ENCODE measurements at places on chromosomes 11 and 22.

DNA sequence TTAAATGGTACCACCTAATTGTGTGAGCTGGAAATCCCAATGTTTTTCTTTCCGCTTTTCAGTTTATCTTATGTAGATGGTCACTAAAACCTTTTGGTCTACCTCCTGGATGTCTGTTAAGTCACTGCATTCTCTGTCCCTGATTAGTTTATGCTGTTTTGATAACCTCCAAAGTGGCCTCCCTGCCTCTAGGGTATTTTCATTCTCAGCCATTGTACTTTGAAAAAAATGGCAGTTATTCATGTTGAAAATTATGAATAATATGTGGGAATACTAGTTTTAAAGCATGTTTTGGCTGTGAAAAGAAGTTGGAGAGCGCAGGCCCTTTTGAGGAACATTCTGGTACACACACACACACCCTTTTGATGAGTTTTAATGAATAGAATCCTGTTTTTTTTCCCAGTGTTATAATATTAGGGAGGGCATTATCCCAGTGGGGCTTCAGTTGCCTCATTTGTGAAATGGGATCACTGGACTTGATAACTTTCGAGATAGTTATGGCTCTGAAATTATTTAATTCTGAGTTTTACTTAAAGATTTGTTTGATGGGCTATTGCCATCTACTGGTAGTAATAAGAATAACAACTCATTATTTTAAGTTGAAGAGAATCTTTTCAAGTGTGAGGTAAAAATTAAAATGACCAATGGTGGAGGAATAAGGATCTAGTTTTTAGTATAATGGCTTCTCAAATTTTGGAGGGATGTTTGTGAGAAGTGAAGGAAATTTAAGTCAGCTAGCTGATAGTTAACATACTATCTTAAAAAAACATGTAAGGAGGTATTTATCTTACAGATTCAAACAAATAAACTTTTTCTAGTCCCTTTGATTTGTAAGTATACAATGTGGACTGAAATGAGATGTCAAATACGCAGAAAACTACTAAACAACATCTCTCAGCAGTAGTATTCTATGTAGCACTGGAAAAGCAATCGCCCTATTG lies 3.9 kb downstream of the FDX1 start:
- peak; percentile 55 for DNase-seq

DNA sequence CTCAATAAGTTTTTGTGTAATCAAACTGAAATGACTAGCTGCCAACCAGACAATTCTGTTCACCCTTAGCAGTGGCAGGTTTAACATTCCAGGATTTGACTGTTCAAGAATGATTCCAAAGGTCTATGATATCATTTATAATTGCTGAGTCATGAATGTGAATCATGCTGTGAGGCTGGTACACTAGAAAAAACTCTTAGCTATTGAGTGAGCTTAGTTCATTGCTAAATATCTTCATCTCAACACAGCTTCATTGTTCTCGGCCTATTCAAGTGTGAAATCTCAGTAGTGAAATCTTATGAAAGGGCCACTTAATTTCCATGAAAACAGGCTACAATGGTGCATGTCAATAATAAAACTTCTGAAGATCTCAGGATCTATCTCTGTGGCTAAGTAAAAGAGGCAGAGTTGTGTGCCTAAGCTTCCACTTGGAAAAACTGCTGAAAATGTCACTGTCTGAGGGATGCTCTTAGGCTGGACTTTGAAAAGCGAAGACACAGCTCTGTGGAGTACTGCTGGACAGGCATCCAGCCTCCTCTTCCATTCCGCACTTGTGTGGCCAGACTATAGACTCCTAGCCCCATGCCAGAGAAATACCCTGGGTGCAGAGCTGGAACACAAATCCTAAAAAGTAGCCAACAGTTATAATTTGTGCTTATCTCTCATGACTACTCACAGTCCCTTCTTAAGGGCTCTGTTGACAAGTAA lies 12.8 kb downstream of the AQP11 start:
- peak; percentile 78 for DNase-seq

- DNase-seq = peak; percentile 42
Measured at GRCh38 chr11:118536726-118537125, 5.7 kb downstream of the TMEM25 start.

- DNase-seq = no peak
Measured at GRCh38 chr22:40875111-40875510, 13.2 kb upstream of the DNAJB7 start.

DNA sequence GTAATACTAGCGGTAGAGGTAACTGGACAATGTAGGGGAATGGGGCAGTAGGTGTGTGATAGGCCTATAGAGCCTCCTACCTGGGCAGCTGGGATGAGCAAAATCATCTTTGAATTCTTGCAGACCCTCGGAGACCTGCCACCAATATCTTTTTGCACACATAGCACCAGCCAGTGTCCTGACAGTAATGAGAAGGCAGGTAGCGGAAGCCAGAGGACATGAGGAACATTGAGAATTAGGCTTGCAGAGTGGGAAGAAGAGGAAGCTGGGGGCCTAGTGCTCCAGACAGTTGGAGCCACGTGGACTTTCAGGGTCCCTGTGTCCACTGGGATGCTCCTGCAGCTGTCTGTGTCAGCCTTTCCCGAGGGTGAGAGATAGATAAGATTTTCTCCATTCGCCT lies 17.2 kb upstream of the SYT13 start:
- DNase-seq = no peak

GRCh38 chr11:132052904-132053303 lies 682.5 kb downstream of the NTM start:
- peak; percentile 39 for DNase-seq

GRCh38 chr11:38278457-38279141 lies 1680.6 kb upstream of the RAG2 start:
- no peak for DNase-seq

DNA sequence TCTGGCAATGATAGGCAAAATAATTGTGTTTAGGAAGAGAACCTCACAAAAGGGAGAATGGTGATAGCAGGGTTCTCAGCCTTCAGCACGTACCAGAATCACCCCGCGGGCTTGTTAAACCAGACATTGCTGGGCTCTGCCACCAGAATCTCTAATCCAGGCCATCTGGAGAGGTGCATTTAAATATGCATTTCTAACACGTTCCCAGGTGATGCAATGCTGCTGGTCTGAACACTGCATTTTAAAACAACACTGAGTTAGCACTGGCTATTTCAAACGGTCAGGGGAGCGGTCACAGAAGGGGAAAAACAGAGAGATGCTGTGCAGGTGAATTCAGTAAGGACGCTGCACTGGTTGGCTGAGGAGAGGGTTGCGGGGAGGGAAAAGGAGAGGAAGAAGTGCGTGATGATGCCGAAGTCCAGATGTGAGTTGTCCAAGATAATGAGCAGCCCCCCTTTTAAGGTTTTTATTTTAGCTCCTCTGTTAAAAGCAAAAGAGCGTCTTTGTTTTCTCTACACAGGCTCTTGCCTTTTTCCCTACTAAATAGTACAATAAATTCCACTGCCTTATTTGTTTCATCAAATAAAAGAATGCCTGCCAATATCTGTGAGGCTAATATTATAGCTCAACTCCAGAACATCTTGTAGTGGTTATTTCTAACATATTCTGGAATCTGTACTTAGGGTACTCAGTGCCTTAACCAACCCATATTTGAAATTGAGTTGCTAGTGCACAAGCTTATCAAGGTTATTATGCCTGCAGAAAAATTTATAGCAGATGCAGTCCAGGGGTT lies 109.6 kb upstream of the POU2AF2 start:
- no peak for DNase-seq

GRCh38 chr11:1449490-1450243 lies 36.9 kb downstream of the MOB2 start:
- no peak for DNase-seq

DNA sequence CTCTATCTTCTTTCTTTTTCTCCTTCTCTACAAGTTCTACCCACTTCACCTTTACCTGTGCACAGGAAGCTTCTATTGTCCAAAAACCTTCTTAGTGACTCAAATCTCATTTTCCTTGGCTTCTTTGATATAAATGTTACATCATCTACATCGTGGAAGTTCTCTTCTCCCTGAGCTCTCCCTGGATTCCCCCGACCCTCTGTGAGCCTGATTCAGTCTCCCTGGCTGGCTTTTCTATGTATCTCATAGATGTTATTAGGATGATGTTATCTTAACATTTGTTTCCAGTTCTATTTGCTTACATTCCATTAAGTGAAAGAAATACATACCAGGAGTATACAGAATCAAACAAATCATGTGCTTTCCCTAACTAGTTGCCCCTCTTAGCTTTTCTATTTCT lies 235.8 kb upstream of the PITPNB start:
- peak; percentile 47 for DNase-seq

DNA sequence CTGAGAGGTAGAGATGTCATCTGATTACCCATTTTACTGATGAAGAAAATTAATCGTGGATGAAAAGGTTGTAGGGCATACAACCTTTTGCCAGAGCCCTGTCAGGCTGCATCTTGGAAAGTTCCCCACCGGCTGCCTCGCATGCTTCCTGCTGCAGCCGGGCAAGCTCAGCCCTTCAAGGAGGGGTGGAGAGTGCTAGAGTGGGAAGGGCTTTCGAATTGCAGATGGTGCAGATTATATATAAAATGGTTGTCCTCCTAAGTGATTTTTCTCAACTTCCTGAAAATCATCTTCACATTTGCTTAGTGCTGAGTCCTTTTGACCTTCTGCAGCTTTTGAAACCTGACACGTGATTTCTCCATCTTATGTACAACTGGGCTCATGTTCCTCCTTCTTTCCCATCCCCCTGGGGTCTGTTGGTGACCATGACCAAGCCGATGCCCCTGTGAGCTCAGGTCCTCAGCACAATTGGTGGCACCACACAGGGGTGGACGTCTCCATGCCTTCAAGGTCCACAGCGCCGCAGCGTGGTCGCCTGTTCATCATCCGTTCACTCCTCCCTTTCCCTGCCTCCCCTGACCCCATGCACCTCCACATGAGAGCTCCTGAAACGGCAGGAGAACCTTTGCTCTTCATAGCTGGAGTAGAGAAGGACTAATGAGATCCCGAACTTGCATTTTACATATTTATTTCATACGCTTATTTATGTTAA lies 47.6 kb upstream of the MYO18B start:
- DNase-seq = no peak

DNA sequence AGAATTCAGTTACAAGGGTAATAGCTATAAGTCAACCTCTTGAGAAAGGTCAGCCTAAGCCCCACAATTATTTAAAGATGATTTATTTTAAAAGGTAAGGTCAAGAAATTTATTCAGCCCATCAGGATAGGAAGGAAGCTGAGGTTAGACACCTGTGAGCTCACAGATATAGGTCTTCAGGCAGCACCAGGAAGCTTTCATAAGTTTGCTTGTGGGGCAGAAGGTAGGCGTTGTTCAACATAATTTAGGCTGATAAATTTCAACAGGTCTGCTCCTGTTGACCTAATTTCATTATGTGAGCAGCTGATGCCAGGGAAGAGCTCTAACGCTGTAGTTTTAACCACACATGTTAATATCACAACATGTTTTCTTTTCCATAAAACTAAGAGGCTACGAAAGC lies 118.1 kb upstream of the APOA1 start:
- DNase-seq = no peak

DNA sequence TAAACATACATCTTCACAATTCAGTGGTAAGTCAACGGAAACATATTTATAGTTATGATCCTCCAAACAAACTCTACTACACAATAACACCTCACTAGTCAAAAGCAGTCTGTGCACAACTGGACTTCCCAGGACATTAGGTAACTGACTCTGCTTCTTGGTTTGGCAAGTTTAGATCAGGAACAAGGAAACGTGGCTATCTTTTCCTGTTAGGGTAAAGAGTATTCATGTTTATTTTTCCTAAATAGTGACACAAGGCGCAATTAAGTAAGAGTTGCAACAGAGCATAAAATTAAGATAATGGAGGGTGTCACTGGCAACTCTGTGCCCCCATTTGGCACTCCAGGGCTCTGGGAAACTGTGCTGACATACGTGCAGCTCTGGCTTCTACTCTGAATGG lies 70.2 kb upstream of the TP53AIP1 start:
- no peak for DNase-seq

DNA sequence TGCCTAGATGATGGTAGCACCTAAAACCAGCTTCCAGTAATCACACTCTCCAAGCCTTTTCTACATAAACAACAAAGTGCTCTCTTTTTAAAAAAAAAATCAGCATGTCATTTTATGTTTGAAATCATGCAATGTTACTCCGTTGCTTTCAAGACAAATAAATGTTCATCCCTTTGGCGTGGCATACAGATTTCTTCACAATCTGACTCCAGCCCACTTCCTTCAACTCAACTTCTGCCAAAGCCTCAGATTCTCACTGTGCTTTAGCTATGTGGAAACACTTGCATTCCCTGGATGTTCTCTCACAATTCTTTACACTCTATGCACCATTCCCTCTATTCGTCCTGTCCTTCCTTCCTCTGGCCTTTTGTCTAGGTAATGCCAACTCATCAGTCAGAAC lies 206.3 kb upstream of the BLID start:
- DNase-seq = peak; percentile 61

DNA sequence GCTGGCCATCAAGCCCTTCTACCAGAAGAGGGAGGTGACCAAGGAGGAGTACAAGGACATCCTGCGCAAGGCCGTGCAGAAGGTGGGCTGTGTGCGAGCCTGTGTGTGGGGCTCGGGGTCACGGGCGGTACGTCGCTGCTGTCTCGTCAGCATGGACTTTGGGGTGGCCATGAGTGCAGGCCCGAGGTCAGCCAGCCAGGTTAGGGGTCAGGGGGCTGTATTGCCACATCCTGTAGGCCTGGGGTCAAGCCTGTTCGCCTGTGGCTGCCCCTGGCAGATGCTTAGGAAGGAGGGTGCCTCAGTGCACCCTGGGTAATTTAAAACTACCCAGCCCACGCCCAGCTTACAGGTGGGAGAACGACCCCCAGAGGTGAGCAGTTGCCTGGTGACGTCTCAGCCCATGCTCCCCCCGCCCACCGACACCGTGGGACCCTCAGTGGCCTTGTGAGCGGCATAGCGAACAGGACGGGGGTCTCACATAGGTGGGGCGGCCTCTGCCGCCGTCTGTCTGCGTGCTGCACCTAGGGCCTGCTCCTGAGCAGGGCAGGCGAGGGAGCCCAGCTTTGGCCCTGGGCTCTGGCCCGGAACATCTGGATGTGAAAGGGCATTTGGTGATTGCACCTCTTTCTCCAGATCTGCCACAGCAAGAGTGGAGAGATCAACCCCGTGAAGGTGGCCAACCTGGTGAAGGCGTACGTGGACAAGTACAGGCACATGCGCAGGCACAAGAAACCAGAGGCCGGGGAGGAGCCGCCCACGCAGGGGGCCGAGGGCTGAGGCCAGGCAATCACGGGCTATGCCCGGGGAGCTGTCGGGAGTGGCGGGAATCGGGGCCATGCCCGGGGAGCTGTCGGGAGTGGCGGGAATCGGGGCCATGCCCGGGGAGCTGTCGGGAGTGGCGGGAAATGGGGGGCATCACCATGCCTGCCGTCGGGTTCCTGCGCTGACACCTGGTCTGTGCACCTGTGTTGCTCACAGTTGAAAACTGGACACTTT lies 4.5 kb downstream of the IRF7 start:
- no peak for DNase-seq

- no peak for DNase-seq
Measured at GRCh38 chr22:46577368-46578249, 40.2 kb upstream of the CELSR1 start.
